Activated naive CD4-positive, alpha-beta T cell treated with anti-CD3 and anti-CD28 coated beads for 36 hours (primary cell): ENCODE measurements at places on chromosomes 2 and 18. TPM values are rescaled to one million over a fixed set of nuclear protein-coding genes. Genes with fewer than 3 reads are reported as not detected.

GRCh38 chr18:58124475-58124874, 80.4 kb downstream of the NEDD4L start:
- H3K27ac ChIP-seq: no peak overlapping the region
- no peaks in the 10 kb centered on the region for H3K27me3 ChIP-seq
- no peaks in the 10 kb centered on the region for H3K4me1 ChIP-seq
- no peak overlapping the region for H3K4me3 ChIP-seq

- H3K4me1 ChIP-seq: peaks cover 41% of the 10 kb centered on the region
- peak overlapping the region; percentile 34 for H3K4me3 ChIP-seq
- H3K27me3 ChIP-seq: no peaks in the 10 kb centered on the region
- H3K36me3 ChIP-seq: no peaks in the 10 kb centered on the region
- peak overlapping the region; percentile 92 for H3K27ac ChIP-seq
Measured at GRCh38 chr2:161078211-161078539, 82.1 kb upstream of the TANK start.

DNA sequence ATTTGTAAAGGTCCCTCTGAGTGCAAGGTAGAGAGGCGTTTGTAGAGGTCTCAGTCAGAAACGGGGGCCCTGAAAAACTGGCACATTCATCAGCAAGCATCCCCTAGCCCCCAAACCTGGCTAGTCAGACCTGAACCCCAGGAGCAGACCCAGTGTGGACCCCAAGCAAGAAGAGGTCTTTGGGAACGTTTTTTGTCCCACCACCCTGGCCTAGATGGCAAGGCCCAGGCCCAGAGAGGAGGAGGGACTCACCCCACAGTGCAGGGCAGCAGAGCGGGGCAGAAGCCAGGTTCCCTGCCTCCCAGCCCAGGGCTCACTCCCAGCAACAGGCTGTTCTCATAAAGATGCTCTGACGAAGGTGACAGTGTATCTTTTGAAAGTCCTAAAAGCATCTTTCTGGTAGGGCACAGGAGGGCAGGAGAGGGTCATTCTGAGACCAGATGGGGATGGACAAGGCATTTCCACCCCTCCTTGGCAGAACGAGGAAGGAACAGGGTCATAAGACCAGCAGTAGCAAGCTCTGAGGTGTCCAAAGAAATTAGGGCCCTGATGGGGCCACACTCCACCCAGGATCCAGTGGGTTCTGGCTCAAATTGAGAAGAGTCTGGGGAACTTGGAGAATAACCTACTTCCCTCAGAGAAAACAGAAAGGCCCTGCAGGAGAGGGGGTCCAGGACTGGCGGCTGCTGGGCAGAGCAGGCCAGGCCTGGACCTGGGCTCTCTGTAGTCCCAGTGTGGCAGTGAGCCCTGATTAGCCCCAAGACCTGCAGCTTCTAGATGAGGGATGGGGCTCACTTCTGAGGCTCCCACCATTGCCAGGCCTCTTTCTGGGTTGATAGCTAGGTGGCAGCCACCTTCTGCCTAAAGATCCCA, 18.2 kb downstream of the ADRA2B start:
- no peak overlapping the region for H3K27ac ChIP-seq
- H3K4me3 ChIP-seq: no peak overlapping the region
- H3K4me1 ChIP-seq: no peaks in the 10 kb centered on the region
- no peaks in the 10 kb centered on the region for H3K27me3 ChIP-seq
- no peaks in the 10 kb centered on the region for H3K36me3 ChIP-seq

DNA sequence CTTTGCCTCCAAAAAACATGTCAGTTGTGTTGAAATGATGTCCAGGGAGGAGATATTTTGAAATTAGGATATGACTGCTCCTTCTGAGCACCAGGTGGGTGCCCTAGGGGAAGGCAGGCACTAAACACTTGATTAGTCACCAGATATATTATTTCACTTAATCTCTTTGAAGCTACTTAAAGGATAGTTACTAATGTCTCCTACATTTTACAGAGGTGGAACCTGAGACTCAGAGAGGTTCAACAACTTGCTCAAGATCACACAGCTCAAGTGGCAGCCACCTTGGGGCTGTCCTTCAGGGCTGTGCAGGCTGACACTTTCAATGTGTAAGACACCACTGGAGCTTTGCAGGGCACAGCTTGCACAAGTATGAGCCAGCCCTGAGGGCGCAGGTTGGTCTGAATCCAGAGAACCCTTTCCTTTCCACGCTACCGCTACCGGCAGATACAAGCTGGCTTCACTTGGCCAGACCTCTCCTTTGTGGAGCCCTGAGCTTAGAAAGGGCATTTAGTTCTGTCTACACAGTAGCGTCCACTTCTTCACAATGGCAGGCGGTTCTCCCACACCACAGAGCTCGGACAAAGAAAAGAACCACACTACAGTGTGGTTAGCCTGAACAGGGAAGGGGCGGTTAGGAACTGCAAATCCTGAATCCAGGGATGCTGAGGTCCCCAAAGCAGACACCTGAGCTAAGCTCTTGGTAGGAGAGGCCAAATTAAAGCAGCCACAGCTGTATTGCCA, 16.4 kb downstream of the ALPK2 start:
- no peak overlapping the region for H3K4me3 ChIP-seq
- H3K36me3 ChIP-seq: no peaks in the 10 kb centered on the region

GRCh38 chr18:23494992-23495391, 8.3 kb upstream of the RMC1 start:
- H3K27me3 ChIP-seq: no peaks in the 10 kb centered on the region
- no peak overlapping the region for H3K27ac ChIP-seq
- H3K4me3 ChIP-seq: no peak overlapping the region
- no peaks in the 10 kb centered on the region for H3K36me3 ChIP-seq
- peaks cover 9% of the 10 kb centered on the region for H3K4me1 ChIP-seq

GRCh38 chr18:75238100-75238499, 27.5 kb downstream of the TSHZ1 start:
- no peaks in the 10 kb centered on the region for H3K27me3 ChIP-seq
- H3K4me3 ChIP-seq: no peak overlapping the region
- H3K36me3 ChIP-seq: peaks cover 7% of the 10 kb centered on the region
- peaks cover 33% of the 10 kb centered on the region for H3K4me1 ChIP-seq

DNA sequence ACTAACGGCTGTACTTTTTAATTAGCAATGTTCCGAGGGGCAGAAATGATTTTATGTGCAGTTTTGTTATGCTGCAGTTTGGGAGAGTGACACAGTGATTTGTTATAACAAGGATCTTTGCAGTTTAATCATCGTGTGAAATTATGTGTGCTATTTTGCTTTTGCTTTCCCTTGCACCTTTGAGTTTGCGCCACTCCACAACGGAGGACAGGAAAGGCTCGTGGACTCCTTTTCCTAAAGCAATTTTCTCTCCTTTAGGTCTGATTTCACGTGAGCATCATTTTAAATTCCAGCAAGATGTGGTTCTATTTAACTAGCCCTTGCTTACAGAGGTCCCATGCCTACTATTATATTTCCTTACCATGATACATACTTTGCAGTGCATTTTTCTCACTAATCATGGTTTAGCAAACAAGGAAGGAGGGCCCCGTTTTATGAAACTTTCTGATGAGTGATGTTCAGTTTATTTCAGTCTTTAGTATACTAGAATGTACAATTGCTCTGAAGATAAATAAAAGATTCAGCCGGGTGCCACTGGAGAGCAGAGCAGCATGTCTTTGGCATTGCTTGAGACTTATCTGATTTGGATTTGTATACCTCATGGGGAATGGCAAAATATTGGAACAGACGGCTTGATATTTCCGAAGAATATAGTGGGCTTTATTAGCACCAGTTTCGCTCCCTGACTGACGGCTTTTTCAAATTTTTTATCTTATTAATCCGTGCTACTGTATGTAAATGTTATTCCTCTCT, 528.2 kb upstream of the FANCL start:
- peaks cover 9% of the 10 kb centered on the region for H3K27me3 ChIP-seq
- H3K36me3 ChIP-seq: no peaks in the 10 kb centered on the region
- H3K4me3 ChIP-seq: no peak overlapping the region
- H3K27ac ChIP-seq: no peak overlapping the region
- no peaks in the 10 kb centered on the region for H3K4me1 ChIP-seq

DNA sequence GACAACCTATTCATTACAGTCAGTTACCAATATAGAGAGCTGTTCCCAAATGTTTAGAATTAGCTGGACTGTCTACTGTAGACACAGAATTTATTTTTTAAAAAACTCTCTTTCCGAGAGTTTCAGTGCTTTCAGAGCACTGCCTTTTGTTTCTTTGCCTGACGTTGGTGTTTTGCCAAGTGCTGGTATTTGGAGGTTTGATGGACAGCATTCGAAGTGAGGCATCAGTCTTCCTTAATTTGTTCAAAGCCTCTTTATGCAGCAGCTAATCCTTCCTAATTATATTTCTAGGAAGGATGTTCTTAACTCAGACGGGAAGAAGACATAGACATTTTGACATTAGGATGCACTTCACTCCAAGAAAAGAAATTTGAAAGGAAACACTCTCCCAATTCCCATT, 83.2 kb downstream of the LTBP1 start:
- H3K27ac ChIP-seq: no peak overlapping the region
- no peak for DNase-seq
- peaks cover 10% of the 10 kb centered on the region for H3K27me3 ChIP-seq
- no peaks in the 10 kb centered on the region for H3K36me3 ChIP-seq
- no peak overlapping the region for H3K4me3 ChIP-seq

- peaks cover 31% of the 10 kb centered on the region for H3K4me1 ChIP-seq
- DNase-seq: peak; percentile 52
- H3K27ac ChIP-seq: peak overlapping the region; percentile 99
- peaks cover 25% of the 10 kb centered on the region for H3K36me3 ChIP-seq
Measured at GRCh38 chr2:27212626-27213471, 781 bp upstream of the SLC5A6 start.

DNA sequence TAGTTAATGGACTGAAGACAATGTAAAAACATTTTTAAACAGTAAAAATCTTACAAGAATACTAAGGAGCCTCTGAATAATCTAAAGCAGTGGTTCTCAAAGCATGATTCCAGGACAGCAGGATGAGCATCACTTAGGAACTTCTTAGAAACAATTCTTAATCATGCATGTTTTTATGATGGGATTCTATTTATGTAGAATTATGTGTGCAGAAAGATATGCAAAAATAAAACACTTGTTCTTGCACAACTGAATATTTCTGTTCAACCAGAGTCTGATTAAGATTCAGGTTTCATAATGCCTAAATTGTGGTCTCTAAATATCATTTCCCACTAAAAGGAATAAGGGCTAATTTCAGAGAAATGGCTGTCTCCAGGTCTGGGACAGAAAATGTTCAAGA, 69.2 kb upstream of the MTIF2 start:
- no peak overlapping the region for H3K4me3 ChIP-seq
- H3K27me3 ChIP-seq: no peaks in the 10 kb centered on the region
- H3K27ac ChIP-seq: no peak overlapping the region
- H3K4me1 ChIP-seq: no peaks in the 10 kb centered on the region
- peaks cover 2% of the 10 kb centered on the region for H3K36me3 ChIP-seq

GRCh38 chr2:124639524-124639923, 614.4 kb downstream of the CNTNAP5 start:
- no peak for DNase-seq
- no peak overlapping the region for H3K4me3 ChIP-seq
- no peaks in the 10 kb centered on the region for H3K36me3 ChIP-seq
- H3K27ac ChIP-seq: no peak overlapping the region
- H3K4me1 ChIP-seq: no peaks in the 10 kb centered on the region

CAPG gene
- 10.2 TPM for total RNA-seq

CHAC2 gene
- total RNA-seq: 12.4 TPM

CSRNP3 gene
- not detected for total RNA-seq
